ENCODE measurements at places on chromosomes 7 and 10. TPM values are rescaled to one million over a fixed set of nuclear protein-coding genes. Genes with fewer than 3 reads are reported as not detected.

DNA sequence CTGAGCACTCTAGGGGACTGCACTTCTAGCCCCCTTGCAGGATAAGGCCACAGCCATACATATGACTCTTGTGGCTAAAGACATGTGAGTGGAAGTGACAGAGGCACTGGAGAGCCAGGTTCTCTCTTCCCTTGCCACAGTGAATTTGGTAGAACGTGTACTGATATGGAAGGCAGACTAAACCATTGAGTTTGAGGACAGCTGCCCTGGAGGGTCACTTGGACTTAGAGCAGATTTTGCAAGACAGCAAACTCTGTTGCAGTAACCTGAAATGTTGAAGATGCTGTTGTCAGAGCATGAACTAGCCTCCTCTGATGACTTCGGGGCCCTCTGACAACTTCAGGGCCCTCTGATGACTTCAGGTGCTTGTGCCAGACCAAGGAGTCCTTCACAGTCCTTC, 85.9 kb downstream of the ELMO1 start:
- no peak for DNase-seq

ATAD1 gene
- total RNA-seq = 32.3 TPM

DNA sequence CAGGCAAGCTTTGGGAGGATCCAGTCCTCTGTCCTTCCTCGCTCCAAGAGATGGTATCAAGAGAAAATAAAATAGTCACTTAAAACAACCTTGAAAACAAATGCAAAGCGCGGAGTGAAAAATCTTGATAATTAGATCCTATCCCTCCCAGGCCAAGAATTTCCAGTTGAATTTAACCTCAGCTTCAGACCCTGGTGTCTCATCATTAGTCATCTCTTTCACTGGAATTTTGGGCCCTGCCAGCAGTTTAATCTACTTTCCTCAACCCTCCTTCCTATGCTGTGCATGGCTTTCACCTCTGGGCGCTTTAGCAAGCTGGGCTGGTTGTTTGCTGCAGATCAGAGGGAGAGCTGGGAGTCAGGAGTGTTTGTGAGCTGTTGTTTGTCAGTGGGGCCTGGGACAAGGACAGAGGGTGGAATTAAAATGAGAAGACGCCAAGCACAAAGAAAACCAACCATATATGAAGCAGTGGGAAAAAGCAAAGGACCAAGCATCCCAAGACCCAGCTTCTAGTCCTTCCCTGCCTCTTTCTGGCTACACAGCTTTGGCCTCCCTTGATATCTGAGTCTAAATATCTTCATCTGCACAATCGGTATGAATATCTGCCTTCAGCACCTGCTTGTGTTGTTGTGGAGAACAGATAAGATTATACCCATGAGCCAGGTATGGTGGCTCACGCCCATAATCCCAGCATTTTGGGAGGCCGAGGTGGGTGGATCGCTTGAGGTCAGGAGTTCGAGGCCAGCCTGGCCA, 13.5 kb downstream of the MYOF start:
- peak; percentile 98 for DNase-seq

DNA sequence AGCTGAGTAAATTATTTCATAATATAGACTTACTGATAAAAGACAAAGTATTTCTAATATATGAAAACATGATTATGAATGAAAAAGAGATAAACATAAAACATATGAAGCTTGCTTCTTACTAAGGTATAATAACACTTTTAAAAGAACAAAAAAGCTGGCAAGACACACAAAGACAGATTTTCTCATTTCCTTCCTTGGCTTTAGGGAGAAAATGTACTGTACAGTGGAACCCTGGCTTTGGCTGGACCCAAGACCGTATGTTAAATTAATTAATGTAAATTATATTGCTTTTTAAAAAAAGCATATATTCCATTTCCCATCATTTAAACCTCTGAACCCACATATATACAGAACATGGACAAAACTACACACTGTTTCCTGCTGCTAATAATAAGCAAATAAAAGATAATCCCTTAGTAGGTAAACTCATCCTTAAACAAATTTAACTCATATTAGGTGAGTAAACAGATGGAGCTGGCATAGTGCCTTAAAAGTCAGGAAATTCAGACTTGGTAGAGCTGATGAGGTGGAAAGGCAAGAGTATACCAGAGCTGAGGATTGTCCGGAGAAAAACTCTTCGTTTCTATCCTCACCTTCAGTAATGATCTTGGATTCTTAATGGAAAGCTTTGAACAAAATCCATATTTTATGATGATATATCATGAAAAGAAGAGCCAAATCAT, 1016.4 kb upstream of the KCND2 start:
- no peak for DNase-seq

DNA sequence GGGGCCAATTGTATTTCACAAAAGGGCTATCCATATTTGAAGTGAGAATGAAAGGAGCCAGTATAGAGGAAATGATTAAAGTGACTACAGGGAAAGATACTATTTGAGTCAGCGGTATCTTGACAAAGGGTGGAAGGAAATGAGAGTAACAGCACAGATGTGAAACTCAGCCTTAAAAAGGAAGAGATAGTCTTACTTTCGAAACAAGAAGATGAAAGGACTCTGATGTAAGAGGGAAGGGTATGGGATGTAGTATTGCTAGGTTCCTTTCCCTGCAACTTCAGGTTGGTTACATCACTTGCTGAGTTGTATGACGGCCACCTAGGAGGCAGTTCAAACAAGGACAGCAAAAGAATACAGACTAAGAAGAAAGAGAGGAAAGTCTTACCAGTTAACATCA, 13.7 kb downstream of the CISD1 start:
- DNase-seq = no peak

FGFR2 gene
- not detected for total RNA-seq

DNA sequence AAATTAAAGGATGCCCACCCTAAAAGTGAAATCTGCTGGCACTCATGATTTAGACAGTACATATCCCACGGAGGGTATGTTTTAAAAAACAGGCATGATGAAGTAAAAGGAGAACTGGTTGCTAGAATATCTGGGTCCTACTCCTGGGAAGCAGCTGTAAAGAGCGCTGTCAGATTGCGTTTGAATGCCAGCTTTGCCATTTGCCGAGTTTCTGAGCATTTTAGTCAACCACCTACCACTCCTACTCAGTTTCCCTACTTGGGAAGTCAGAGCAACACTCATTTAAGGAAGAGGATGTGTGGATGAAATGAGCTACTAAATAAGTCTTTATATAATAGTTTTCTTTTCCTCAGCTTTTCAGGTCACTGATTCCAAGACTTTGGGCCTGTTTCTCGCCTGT, 1.1 kb upstream of the UMAD1 start:
- peak; percentile 20 for DNase-seq

- DNase-seq = no peak
These were observed 269.1 kb downstream of the SUGCT start for GRCh38 chr7:40403703-40404476.

DNA sequence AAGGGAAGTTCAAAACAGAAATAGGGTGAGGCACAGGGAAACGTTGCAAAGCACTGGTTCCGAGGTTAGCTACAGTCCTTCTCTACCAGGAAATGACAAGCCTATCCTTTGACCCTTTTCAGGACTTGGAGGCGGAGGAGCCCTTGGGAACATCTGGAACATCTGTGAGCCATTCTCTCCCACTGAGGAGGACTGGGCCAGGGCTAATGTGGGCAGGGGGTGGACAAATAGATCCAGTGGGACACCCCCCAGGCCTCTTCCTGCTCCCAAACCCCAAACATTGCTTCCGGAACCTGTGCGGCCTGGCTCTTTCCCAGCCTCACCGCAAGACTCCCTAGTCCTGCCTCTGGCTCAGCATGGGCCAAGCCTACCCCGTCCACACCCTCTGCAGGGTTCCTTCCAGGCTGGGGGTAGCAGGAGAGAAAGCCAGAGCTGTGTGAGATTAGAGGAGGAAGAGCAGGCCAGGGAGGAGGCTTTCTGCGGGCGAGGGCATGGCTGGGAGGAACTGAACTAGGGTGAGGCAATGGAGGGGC, 36.5 kb downstream of the GHRHR start:
- no peak for DNase-seq

FEZF1 gene
- total RNA-seq = not detected

SH2D4B gene
- total RNA-seq = not detected

GRCh38 chr10:74234569-74234968, 83.5 kb downstream of the ADK start:
- DNase-seq = peak; percentile 19

BRAT1 gene
- total RNA-seq = 78.9 TPM

- DNase-seq = no peak
These were observed 193.2 kb downstream of the LRMDA start for GRCh38 chr10:75624638-75625037.

DNA sequence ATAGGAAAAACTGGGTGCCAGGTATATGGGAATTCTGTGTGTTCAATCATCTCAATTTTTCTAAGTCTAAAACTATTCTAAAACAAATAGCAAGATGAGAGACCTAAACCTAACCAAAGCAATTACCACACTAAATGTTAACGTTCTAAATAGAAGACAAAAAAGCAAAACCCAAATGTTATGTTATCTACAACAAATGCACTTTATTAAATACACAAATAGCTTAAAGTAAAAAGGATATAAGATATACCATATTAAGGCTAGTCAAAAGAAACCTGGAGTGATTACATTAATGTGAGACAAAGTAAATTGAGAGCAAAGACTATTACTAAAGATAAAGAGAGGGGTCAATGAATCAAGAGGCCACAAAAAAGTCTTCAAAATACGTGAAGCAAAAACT, 81.4 kb downstream of the LARP4B start:
- DNase-seq = no peak

DNA sequence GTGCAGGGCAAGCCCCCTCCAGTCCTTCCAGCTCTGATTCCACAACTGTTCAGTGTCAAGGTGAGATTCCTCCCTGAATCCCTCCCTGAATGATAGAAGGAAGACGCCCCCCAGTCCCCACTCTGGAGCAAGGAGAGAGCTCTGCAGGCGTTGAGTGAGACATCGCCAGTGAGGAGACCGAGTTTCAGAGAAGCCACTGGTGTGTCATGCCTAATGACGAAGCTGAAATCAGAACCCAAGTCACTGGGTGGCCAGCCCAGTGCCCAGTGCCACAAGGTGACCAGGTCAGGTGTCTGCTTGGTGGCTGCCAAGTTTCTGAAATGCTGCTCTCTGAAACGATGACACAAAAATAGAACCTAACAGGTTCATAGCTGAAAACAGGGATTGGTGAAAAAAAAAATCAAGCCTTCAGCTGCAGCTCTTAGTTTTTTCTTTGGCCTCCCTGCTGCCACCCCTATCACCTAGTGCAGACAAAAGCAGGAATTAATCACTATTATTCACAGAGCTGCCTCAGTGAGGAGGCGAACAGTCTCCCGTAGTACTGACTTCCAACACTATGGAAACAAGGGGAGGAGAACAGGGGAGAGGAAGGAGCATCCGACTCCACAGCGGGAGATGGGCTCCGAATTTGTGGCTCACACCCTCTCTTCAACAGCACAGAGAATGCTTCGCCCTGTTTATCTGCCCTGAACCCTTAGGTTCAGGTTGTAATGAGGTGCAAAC, 153.5 kb downstream of the ARHGAP12 start:
- DNase-seq = no peak

DNA sequence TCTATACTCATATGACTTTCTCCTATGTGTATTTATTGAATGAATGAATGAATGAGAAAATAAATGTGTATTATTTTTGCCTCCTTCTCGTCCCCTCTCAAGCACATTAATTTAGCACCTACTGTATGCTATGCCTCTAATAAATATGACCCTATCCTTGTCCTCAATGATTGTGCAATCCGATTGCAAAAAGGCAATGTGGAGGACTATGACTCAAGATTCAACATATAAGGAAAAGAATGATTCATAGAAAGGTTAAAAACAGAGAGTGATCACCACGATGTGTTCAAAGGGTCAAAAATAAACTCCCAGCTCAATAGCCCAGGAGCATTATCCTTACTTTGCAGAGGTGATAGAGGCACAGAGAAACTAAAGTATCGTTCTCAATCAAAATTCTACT, 322.8 kb upstream of the SORCS1 start:
- peak; percentile 45 for DNase-seq

GBX1 gene
- not detected for total RNA-seq

DNA sequence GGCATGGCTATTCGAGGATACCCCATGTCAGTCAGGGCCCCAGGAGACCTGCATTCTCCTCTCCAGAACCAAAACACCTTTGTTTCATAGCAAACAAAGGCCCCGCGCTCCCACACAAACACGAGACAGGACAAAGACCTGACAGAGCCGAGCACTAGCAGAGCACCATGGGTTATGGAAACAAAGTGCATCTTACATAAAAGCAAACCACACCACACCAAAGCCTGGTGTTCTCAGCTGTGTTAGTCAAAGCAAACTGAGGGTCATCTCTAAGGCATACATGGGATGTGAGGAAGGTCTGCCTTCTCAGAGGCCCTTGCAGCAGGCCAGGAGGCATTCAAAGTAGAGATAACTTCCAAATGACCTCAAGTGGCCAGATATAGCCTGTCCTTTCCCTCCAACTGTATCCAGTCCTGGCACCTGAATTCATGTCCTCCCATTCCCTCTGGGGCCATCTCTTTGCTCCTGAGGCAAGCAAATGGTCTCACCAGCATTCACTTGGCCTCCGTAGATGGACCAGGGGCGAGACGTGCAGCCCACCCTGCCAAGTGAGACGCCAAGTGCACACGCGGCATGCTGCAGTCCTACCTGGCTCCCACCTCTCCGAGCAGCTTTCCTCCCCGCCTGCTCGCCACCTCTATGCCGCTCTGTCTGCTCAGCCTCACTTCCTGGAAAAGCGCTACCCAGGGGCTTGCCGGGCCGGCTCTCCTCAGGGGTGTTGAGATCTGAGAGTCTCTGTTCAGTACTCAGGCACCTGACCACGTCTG, 45.3 kb upstream of the PDLIM1 start:
- DNase-seq = no peak

DNA sequence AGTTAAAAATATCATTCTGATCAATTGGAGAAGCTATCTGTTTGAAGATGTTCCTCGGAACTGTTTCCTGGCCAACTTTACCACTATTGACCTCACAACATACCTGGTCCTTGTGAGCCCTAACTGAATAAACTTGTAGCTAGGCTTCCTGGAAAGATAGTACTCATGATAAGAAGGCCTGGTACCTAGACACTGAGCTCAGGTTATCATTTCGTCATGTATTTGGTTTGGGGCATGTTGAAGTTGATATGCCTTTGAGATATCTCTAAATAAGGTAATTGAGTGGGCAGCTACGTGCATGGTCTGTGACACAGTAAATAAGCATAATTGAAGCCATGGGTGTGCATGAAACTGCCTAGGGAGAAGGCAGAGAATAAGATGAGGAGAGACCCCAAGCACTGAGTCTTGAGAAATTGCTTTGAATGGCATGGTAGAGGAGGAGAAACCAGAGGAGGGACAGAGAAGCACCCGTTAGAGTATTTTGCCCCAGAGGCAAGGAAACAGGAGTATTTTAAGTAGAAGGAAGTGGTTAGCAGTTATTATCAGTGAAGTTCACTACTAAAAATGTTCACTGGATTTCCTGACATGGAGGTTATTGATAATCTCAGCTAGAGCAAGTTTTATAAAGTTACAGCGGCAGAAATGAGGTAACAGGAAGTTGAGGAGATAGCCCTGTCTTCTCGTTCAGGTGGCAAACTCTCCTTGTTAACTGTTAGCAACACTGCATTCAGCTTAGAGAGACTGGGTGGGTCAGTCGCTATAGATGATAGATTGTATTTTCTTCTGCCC, 55.6 kb downstream of the CC2D2B start:
- DNase-seq = no peak

- DNase-seq = no peak
These were observed 4.4 kb upstream of the CDH23 start for GRCh38 chr10:71392292-71392691.

SPDYE2 gene
- not detected for total RNA-seq

SLC13A4 gene
- total RNA-seq = not detected
